ENCODE measurements at places on chromosomes 7 and 10. TPM values are rescaled to one million over a fixed set of nuclear protein-coding genes. Genes with fewer than 3 reads are reported as not detected.

GRCh38 chr7:114842551-114843065, 79.3 kb upstream of the MDFIC start:
- peaks cover 2% of the 10 kb centered on the region for H3K4me1 ChIP-seq
- H3K36me3 ChIP-seq: no peaks in the 10 kb centered on the region
- peaks cover 18% of the 10 kb centered on the region for H3K27me3 ChIP-seq
- DNase-seq: no peak
- no peak overlapping the region for H3K4me3 ChIP-seq
- no peak overlapping the region for H3K27ac ChIP-seq

DNA sequence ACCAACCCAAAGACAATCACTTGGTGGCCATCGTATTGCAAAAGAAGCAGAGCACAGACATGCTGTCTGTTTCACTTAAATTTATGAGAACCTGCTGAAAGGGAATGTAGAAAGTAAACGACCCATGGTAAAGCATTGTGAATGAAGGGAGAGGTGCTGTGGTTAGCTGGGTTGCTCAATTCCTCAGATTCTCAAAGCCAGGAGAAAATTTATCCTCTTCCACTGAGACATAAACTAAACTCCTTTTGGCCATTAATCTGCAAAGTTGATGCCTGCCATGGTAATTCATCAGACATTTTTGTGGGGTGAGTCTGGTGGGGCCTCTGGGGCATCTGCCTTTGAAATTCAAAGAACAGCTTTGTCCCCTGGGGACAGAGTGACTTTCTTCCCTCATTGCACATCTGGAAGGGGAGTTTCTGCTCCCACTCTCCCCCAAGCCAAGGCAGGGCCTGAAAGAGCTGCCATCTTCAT, 951.0 kb downstream of the LRMDA start:
- no peaks in the 10 kb centered on the region for H3K36me3 ChIP-seq
- no peaks in the 10 kb centered on the region for H3K27me3 ChIP-seq
- DNase-seq: no peak
- no peak overlapping the region for H3K27ac ChIP-seq
- no peak overlapping the region for H3K4me3 ChIP-seq
- H3K4me1 ChIP-seq: no peaks in the 10 kb centered on the region

GRCh38 chr7:101858437-101859385, 41.3 kb downstream of the CUX1 start:
- peaks cover 40% of the 10 kb centered on the region for H3K4me1 ChIP-seq
- no peak overlapping the region for H3K4me3 ChIP-seq
- no peak overlapping the region for H3K27ac ChIP-seq
- no peaks in the 10 kb centered on the region for H3K36me3 ChIP-seq
- no peak for DNase-seq
- H3K27me3 ChIP-seq: no peaks in the 10 kb centered on the region

DNA sequence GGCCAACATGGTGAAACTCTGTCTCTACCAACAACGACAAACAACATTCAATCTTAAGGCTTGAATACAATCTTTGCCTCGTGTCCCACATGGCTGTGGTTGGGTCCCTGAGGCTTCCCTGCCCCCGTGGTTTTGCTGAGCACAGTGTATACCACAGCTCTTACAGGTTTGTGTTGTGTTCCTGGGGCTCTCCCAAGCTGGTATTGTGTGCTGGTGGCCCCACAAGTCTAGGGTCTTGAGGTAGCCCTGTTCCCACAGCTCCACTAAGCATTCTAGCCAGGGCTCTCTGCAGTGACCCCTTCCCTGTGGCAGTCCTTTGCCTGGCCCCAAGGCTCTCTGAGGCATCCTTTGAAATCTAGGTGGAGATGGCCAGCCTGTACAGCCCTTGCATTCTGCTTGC, 68.0 kb upstream of the CCNY start:
- H3K27me3 ChIP-seq: peaks cover 7% of the 10 kb centered on the region
- peaks cover 13% of the 10 kb centered on the region for H3K4me1 ChIP-seq
- H3K27ac ChIP-seq: no peak overlapping the region
- H3K36me3 ChIP-seq: no peaks in the 10 kb centered on the region
- no peak overlapping the region for H3K4me3 ChIP-seq

DNA sequence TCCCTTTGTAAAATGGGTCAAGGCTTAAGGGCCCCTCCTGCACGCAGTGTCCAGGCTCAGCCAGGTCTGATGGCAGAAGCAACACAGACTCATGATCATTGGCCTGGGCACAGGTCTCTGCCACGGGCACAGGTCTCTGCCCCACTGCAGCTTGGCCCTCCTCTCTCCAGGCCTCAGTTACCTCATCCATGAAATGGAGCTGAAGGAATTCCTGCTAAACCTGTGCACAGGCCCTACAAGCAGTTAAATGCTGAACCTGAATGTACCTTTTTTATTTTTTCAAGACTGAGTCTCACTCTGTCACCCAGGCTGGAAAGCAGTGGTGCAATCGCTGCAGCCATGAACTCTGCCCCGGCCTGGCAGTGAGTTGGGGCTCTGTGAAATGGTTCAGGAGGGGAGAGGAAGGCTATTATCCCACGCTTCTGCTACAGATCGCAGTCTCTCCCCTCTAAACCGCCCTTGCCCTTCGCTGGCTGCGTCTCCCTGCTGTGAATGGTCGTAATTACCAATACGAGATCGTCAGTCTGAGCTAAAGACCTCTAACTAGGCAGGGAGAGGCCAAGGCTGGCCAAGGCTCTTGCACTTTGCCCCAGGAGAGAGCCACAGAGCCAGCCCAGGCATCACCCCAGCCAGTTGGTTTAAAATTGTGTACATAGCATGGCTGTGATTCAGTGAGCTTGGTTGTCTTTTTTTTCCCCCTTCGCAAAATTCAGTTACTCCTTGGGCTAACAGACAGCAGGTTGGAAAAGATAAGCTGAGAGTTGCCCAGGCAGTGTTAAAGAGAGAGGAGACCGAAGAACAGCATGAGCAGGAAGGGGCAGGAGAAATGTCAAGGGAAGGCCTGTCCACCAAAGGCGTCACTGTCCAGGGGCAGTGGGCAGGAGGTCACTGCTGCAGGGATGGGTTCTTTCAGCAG, 93.0 kb upstream of the KCTD7 start:
- no peak overlapping the region for H3K27ac ChIP-seq
- H3K4me1 ChIP-seq: no peaks in the 10 kb centered on the region
- H3K36me3 ChIP-seq: no peaks in the 10 kb centered on the region
- no peaks in the 10 kb centered on the region for H3K27me3 ChIP-seq

- peaks cover 15% of the 10 kb centered on the region for H3K4me1 ChIP-seq
- H3K27me3 ChIP-seq: no peaks in the 10 kb centered on the region
- H3K4me3 ChIP-seq: no peak overlapping the region
- no peak overlapping the region for H3K27ac ChIP-seq
- no peak for DNase-seq
Measured at GRCh38 chr7:77837966-77838365, 39.4 kb downstream of the PHTF2 start.

GBX1 gene
- not detected for total RNA-seq

TUBGCP2 gene
- total RNA-seq: 57.5 TPM
